Kidney glomerular epithelial cell (primary cell): ENCODE measurements at places on chromosomes 6 and 20.

DNA sequence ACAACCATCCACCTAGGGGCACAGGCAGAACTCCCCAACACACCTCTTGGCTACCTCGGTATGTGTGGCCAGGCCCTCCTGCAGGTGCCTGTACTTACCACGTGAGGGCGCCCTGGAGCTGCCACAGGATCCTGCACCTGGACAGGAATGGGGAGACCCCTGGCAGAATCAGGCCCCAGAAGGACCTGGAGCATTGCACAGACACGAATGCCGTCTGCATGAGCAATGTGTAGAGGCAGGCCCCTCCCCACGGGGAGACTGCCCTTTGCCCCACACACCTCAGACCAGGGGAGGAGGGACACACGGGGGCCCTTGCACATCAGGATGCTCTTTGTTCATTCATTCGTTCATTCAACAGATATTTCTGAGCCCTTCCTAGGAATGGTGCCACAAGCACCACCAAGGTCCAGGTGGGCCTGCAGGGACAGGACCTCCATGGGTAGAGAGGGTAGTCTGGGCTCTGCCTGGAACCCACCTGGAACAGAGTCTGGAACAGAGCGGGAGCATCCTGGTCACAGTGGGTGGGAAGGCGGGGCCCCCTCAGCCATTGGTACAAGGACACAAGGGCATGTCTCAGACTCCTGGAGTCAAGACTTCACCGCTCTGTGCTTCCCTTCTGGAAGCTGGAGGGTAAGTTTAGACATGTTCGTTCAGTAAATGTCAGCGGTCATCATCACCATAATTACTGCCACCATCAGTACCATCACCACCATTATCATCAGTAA, 32.3 kb downstream of the YTHDF1 start:
- peak; percentile 26 for DNase-seq

- peak; percentile 3 for DNase-seq
These were observed 149.5 kb upstream of the SLC22A16 start for GRCh38 chr6:110625883-110626282.

GRCh38 chr6:165850434-165851019, 187.5 kb upstream of the PDE10A start:
- DNase-seq = peak; percentile 48

- DNase-seq = no peak
These were observed 364.9 kb downstream of the GRIK2 start for GRCh38 chr6:101758368-101758767.

GRCh38 chr6:112717856-112718255, 370.7 kb downstream of the RFPL4B start:
- no peak for DNase-seq

- DNase-seq = no peak
These were observed 691 bp downstream of the ATRN start for GRCh38 chr20:3471397-3472021.

- DNase-seq = no peak
These were observed 153.2 kb upstream of the PRND start for GRCh38 chr20:4568361-4568959.

DNA sequence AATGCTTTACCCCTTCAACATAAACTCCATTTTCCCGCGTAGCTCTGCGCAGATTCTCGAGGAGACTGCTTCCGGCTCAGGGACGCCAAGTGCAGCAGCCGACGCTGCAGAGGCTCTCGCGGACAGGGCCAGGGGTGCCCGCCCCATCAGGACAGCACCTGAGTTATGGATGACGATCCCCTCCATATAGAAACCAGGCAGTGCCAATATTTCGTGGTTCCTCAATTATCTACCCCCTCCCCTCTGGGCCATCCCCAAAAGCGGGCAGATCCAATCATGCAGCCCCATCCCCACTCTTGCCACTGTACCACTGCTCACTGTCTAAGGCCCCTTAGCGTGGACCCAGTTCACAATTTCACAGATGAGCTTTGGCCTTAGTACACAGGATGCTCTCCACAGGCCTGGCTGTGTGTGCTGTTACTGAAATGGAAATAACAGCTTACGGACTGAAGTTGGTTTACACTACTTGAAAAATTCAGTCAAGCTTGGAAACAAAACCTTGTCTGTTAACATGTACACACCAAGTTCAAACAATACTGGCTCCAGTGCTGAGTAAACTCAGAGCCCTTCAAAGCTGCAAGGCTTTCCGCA, 74.5 kb downstream of the DACT2 start:
- DNase-seq = no peak

- DNase-seq = no peak
These were observed 30.3 kb upstream of the MDGA1 start for GRCh38 chr6:37727996-37728395.

DNA sequence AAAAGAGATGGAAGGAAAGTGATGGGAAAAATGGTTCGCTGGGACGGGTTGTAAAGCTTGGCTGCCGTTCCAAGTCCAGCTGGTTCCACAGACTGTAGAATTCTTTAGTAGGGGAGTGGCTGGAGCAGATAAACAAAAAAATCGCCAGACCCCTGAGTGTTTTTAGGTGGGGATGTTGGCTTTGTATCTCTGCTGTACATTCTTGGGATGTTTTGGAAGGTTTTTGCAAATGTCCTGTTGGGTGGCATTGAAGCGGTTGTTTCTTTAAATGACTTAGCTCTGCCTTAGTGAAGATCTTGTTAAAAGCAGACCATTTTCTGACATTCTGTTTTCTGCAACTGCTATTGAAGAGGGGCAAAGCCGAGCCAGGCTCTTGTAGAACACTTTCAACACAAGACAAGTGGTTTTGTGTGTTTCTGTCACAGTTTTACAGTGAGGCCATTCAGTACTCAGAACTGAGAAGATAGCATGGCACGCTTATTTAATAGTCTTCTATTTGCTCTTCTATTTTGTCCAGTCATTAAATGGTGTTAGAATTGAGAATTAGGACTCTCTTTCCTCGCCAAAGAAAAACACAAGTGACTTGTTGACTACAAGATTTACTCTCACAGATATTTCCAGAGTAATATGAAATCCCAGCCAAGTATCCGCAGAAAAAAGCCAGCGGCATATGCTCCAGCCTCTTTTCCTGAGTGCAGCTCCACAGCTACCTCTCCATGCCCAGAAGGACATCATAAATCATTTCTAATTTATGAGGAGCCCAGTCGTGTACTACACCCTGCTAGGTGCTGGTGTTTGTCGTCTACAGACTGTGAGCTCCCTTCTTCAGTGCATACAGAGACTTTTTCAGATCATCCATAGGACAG, 65.8 kb downstream of the PHACTR2 start:
- DNase-seq = no peak

DNA sequence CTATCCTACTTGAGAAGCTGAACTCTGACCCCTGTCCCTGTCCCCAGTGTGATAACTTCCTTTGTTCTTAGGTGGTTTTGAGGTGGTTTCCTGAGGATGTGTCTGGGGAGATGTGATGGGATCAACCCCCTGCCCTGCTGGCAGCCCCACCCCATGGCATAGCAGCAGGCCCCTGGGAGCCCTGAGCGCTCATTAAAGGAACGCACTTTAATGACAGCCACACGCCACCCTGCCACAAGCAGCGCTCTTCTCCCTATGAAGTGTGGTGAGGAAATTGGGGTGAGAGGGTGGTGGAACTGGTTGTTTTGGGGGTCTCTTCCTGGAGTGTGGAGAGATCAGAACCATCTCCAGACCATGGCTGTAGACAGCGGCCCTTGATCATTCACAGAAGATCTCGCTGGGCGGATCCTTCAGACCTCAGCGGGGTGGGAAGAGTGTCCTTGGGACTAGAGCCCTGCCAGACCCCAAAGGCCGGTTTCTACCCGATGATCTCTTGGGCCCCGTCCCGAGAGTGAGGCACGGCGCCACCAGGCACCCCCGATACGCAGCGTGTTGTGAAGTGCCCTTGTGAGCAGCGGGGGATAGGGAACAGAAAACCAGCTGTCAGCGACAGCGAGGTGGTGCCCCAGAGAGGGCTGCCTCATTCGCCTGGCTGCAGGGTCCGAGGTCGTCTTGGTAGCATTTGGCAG, 45.4 kb downstream of the SYNJ2 start:
- DNase-seq = no peak

- peak; percentile 40 for DNase-seq
These were observed 1.1 kb upstream of the CD109 start for GRCh38 chr6:73694711-73695411.

- no peak for DNase-seq
These were observed 94.1 kb upstream of the KCNG1 start for GRCh38 chr20:51116765-51117686.

GRCh38 chr6:52233975-52234823, 10.1 kb downstream of the IL17F start:
- peak; percentile 80 for DNase-seq

GRCh38 chr6:3393836-3394202, 63.0 kb downstream of the SLC22A23 start:
- DNase-seq = no peak

GRCh38 chr20:64024141-64024990, 11.6 kb upstream of the C20orf204 start:
- DNase-seq = no peak

GRCh38 chr20:58853466-58853865, 950 bp downstream of the GNAS start:
- no peak for DNase-seq

- DNase-seq = no peak
These were observed 15.3 kb downstream of the MUC22 start for GRCh38 chr6:31025595-31025994.

- no peak for DNase-seq
These were observed 95.1 kb upstream of the SASH1 start for GRCh38 chr6:148247386-148248063.

GRCh38 chr6:22788038-22788437, 218.7 kb downstream of the HDGFL1 start:
- no peak for DNase-seq

- no peak for DNase-seq
These were observed 107.2 kb upstream of the CENPW start for GRCh38 chr6:126232671-126233070.

DNA sequence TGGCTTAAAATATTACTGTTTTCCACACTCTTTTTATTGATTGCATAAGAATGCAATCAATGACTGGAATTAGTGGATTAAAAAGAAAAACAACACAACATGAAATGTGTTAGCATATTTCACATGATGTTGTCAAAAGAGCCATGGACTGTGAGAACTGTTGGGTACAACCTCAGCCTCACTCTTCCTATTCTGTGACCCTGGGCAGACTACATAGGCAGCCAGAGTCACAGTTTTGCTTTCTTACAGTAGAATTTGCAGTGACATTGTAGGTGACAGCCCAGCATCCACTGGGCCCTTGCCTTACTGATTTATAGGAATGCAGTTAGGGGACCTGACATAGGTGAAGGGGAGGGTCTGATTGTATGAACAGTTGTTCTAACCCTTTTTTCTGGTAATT, 471.4 kb upstream of the SLC35B3 start:
- DNase-seq = no peak

DNA sequence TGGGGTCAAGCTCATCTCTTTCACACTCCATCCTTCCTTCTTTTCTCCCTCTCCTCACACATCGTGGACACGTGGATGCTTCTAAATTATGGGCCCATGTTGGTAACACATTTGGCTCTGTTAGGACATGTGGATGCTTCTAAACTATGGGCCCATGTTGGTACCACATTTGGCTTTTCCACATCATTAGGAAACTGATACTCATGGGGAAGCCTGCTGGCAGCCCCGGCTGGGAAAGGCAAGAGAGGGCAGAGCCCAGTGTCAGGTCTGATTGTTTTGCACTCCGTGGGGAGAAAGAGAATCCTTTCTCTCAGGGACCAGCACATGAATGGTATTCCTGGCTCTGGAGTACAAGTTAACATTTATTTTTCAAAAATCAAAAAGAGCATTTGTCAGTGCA, 4.0 kb upstream of the CST1 start:
- DNase-seq = no peak

GRCh38 chr6:145352382-145353080, 382.8 kb downstream of the EPM2A start:
- no peak for DNase-seq

GRCh38 chr20:8049310-8049709, 29.7 kb upstream of the TMX4 start:
- DNase-seq = no peak

DNA sequence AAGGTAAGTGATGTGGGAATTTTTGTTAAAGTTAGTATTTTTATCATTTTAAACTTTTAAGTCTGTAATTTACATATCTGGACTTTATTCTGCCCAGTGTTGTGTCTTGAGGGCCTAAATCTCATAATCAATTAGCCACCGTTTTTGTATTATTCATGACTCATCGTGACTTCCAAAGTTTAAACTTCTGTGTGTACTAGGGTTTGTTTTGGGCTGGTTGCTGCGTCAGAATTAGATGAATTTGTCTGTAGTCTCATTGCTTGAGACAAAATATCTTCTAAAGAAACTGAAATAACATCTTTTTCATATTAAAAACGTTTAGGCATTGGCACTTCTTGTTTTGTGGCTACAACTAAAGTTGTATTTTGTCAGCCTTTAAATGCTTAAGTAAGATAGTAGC, 41.3 kb downstream of the CDYL start:
- no peak for DNase-seq

- DNase-seq = no peak
These were observed 770 bp downstream of the KIF3B start for GRCh38 chr20:32278199-32278643.

DNA sequence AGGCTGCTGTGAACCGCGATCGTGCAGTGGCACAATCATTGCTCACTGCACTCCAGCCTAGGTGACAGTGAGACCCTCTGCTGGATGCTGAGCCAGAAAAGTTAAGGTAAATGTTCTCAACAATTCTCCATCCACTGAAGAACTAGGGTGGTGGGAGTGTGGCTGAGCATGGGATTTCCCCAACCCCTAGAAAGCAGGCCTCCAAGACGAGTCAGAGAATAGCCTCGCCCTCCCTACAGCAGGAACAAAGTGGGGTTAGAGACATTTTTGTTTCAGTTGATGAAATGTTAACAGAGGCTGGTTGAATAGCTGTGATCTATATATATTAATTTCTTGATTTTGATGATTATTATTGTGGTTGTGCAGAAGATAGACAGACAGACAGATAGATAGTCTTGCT, 6.1 kb upstream of the ALDH8A1 start:
- no peak for DNase-seq

- DNase-seq = no peak
These were observed 32.9 kb upstream of the SLC22A3 start for GRCh38 chr6:160315310-160315709.

DNA sequence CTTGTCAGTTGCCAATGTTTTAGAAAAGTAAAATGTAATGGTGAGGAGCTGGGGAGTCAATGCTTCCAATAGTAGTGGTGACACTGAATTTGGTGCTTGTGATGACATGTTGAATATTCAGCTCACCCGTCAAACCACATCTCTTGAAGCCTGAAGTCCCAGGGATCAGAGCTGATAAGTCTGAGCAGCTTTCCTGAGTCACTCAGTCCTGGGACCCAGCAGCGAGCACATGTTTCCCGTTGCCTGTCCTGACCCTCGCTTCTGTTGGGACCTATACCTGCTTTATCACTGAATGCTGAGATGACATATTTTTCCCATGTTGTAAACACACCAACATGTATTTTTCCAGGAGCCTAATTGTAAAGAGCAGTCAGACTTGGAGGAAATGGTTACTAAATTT, 693.6 kb downstream of the QKI start:
- no peak for DNase-seq
